ENCODE measurements at places on chromosomes 3 and 15. TPM values are rescaled to one million over a fixed set of nuclear protein-coding genes. Genes with fewer than 3 reads are reported as not detected.

DNA sequence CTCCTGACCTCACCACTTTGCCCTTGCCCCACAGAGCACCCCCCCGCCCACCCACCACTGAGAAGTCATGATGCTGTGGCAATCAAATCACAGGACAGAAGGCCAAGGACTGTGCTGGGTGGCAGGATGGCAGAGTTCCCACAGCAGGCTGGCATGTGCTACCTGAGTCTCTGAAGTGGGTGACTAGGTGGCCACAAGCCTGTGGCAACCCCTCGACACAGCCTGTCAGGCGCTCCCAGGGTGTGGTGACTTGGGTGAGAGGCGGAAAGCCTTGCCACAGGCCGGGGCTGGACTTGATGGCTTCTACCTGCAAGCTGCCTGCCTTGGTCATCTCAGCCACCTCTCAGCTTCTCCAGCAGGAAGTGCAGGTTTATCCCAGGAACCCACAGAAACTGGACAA, 15.6 kb upstream of the DUSP7 start:
- H3K4me3 ChIP-seq: no peak overlapping the region
- DNase-seq: no peak
- no peak overlapping the region for H3K27ac ChIP-seq
- H3K4me1 ChIP-seq: no peaks in the 10 kb centered on the region

SKIL gene
- 45.0 TPM for total RNA-seq

GRCh38 chr3:94615275-94616065, 552.6 kb downstream of the NSUN3 start:
- no peaks in the 10 kb centered on the region for H3K27me3 ChIP-seq
- H3K36me3 ChIP-seq: no peaks in the 10 kb centered on the region
- no peak for DNase-seq

SMCO1 gene
- total RNA-seq: not detected

DNA sequence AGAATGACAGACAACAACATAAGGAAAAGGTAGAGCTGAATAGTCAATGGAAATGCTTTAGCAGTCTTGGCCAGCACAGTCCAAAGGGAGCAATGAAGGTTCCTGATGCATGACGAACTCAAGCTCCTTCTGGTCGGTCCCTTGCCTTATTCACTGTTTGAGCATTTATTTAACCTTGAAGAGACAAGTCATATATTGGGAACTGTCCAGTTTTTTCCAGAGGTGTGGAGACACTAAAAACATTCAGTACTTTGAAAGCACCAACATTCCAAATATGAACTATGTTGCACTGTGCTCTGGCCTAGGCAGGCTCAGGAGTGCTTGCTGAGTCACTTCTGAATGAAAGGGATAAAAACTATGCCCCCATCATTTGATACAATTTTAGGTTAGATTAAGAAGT, 384.8 kb downstream of the MECOM start:
- H3K27ac ChIP-seq: no peak overlapping the region
- no peak for DNase-seq

DNA sequence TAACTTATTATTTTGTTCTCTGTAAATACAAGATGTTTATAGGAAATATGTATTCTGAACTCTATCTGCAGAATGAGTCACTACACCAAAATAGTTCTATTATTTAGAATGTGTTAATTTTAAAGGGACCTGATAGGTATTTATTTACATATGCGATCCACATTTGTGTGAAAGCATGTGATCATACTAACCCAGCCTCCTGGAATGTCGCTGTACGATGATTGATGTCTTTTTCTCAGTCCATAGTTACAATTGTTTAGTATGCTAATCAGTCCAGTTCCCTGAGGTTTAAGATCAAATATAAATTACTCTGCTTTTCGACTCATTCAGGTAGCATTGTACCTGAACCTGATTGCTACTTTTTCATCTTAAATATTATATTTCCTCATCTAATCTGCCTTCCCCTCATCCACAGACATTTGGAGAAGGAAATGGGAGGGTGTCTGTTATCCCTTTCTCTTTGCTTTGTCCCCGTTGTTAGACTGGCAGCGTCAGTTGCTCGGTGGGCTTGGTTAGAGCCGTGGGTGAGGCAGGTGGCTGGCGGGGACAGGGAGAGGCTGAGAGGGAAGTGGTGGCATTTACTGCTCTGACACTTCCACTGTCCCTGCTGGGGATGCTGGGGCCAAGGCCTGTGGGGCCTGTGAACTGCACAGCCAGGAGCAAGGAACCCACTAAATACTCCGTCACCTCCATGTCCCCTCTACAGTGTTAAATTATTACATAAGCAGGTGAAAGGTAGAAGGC, 27.8 kb upstream of the NR2E3 start:
- H3K27ac ChIP-seq: no peak overlapping the region
- H3K36me3 ChIP-seq: no peaks in the 10 kb centered on the region
- no peaks in the 10 kb centered on the region for H3K27me3 ChIP-seq
- H3K4me3 ChIP-seq: no peak overlapping the region

COPS2 gene
- 38.0 TPM for total RNA-seq

DNA sequence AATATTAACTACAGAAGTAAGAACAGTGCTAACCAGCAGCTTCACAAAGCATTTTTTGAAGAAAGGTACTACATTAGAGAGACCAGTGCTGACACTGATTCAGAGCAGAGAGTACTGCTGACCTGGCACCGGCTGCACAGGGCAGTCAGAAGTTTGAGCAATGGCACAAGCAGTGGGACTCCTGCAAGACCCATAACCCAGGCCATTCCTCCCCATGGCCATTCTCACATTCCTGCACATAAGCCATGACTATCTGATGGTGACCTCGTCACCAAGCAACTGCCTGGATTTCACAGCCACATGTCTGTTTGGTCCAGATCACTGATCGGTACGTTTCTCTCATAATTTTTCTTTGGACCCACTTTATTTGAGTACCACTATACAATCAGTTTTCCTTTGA, 88.7 kb downstream of the GPR156 start:
- no peak overlapping the region for H3K4me3 ChIP-seq
- H3K36me3 ChIP-seq: no peaks in the 10 kb centered on the region
- no peak for DNase-seq
- no peak overlapping the region for H3K27ac ChIP-seq

DNA sequence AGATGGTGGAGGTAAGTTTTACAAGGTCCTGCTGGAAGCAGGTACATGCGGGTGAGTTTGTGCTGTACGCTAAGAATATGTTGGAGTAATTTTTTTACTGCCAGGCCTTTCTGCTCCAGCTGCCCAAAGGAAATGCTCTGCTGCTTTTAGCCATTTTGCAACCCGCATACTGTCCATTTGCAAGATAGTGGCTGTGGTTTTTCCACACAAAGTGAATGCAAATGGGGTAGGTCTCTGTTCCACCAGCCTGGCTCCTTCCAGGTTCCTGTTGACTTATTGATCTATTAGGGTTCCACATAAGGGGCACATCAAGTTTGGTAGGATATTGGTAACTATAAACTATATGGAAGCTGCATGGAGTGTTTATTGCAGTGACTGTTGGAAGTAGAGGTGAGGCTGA, 227.1 kb downstream of the SI start:
- no peak for DNase-seq
- H3K27ac ChIP-seq: no peak overlapping the region
- H3K27me3 ChIP-seq: no peaks in the 10 kb centered on the region
- no peaks in the 10 kb centered on the region for H3K36me3 ChIP-seq
- H3K4me3 ChIP-seq: no peak overlapping the region
- no peaks in the 10 kb centered on the region for H3K4me1 ChIP-seq

SCAANT1 gene
- total RNA-seq: not detected

- H3K36me3 ChIP-seq: no peaks in the 10 kb centered on the region
- no peaks in the 10 kb centered on the region for H3K27me3 ChIP-seq
- H3K4me1 ChIP-seq: peaks cover 18% of the 10 kb centered on the region
Measured at GRCh38 chr3:45885979-45886705, at the start of gene CCR9. Gene CCR9 (plus strand): TSS chr3:45886543. CDS start chr3:45894934, 8,391 bp downstream.

DNA sequence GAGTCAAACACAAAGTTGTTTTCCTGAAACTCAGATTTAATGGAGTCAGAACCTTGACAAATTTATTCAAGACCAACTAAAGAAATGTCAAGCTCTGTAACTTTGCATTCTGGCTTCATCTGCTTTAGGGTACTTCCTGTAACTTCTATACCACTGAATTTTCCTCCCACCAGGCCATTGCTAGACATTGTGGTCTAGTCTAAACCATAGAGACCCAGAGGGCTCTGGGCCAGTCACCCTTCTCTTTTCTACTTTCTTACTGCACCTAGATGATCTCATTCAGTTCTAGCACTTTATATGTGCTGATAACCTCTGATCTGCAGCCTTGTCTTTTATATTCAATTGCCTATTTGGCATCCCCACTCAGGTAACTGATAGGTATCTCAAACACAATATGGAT, 2.8 kb upstream of the OR5K1 start:
- no peak overlapping the region for H3K4me3 ChIP-seq
- H3K27ac ChIP-seq: no peak overlapping the region
- no peak for DNase-seq

Data from Peyer's patch (tissue), 4 donors.